Fibroblast of gingiva (primary cell): ENCODE measurements at places on chromosomes 4 and X.
A peak's percentile ranks its signal among the peaks of the same experiment; 100 is the strongest.

DNA sequence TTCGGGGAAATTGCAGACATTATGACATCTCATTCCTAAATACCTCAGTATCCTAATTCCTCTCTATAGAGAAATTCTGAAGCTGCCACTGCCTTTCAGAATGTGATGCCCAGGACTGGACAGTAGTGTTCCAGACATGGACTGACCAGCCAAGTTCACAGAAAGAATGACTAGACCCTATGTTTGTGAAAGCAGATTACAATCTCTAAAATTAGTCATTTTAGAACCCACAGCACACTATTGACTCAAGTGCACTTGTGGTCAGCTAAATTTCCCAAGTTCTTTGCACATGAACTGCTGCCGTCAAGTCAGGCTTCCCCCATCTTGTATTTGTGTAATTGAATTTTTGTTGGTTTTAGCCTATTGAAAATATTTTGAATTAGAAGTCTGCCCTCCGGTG, 81.0 kb upstream of the ESX1 start:
- DNase-seq = peak; percentile 49

DNA sequence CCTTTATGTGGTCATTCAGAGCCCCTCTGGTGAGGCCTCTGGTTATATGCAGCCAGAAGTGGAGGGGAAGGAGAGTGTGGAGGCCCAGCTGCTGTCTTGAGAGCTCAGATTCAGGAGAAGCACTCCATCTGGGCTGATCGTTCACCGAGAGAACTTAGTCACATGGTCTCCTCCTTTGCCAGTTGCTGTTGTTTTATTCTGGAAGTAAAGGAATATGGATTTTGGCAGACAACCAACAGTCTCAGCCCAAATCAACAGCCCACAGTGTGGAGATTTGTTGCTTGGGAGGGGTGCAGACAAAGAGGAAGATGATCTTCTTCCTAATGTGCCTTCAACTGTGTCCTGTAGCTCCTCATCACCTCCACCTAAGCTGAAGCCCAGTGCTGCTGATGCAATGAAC, 355.4 kb downstream of the ANK2 start:
- DNase-seq = no peak

GRCh38 chrX:41526925-41527324, 79.8 kb downstream of the NYX start:
- DNase-seq = no peak

- DNase-seq = no peak
Measured at GRCh38 chr4:140720387-140721304, 35.5 kb downstream of the TBC1D9 start.

GRCh38 chr4:72119946-72120345, 88.1 kb downstream of the NPFFR2 start:
- no peak for DNase-seq

GRCh38 chr4:88820698-88821415, 123.2 kb upstream of the NAP1L5 start:
- no peak for DNase-seq

GRCh38 chr4:95428291-95429070, 120.3 kb downstream of the UNC5C start:
- DNase-seq = no peak

- DNase-seq = peak; percentile 64
Measured at GRCh38 chr4:48223633-48224295, 45.9 kb downstream of the TEC start.

GRCh38 chr4:144347121-144347520, 206.6 kb upstream of the GYPA start:
- no peak for DNase-seq

DNA sequence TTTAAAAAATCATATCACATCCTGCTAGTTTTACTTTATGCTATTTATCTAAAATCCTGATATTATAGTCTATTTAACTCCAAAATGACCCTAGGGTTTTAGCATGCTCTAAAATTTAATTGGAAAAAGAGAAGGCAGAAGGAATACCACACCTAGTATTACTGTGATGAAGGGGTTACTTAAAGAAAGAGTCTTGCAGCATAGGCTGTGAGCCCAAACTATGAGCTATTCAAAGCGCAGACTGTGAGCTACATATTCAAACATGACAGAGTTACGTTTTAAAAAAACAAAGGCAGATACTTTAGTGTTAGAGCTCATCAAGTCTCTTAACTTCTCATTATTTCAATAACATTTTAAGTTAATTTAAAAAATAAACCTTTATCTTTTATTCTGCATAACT, 247.7 kb upstream of the ETNPPL start:
- DNase-seq = no peak

- no peak for DNase-seq
Measured at GRCh38 chrX:9611436-9612145, 146.7 kb downstream of the TBL1X start.

GRCh38 chrX:1486749-1487361, 34.1 kb upstream of the ASMTL start:
- DNase-seq = no peak

- no peak for DNase-seq
Measured at GRCh38 chr4:123744664-123745290, 348.2 kb downstream of the SPRY1 start.

- DNase-seq = peak; percentile 65
Measured at GRCh38 chr4:124640022-124640730, 72.4 kb downstream of the ANKRD50 start.

- no peak for DNase-seq
Measured at GRCh38 chr4:188400451-188400850, 261.2 kb downstream of the TRIML1 start.

GRCh38 chrX:153740631-153741222, 16.1 kb downstream of the ABCD1 start:
- DNase-seq = no peak

- no peak for DNase-seq
Measured at GRCh38 chrX:20712811-20713210, 446.1 kb upstream of the RPS6KA3 start.

DNA sequence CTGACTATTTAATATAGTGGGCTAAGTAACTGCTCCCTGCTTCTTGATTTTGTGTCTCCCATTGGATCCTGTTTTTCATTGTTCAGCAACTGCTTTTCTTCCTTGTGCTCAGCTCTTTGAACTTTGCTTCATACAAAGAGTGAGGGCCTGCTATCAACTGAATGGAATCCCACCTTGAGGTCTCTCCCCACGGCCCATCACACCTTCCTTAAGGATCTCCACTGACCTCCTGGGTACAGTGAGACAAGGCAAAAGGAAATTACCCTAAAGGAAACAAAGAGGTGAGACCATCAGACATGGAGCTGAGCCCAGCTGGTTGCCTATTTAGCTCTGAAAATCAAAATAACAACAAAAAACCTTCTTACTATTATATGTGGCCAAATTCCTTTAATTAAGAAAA, 91.3 kb upstream of the RPL34 start:
- DNase-seq = no peak

DNA sequence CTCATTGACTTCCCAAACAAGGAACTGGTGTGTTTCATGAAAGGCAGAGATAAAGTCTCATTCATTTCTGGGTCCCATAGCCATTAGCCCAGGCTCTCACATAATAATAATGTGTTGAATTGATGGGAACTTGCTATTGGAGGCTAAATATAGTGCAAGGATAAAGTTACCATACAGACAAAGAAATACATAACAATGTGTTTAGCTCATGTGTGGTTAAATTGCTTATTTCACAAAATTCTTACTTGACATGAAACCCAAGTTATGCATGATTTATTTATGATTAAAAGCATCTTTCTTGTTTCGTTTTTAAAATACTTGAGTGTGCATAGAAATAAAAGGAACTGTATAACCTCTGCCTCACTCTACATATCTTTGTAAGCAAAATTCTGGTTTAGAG, 37.3 kb upstream of the LPAR4 start:
- DNase-seq = peak; percentile 58

DNA sequence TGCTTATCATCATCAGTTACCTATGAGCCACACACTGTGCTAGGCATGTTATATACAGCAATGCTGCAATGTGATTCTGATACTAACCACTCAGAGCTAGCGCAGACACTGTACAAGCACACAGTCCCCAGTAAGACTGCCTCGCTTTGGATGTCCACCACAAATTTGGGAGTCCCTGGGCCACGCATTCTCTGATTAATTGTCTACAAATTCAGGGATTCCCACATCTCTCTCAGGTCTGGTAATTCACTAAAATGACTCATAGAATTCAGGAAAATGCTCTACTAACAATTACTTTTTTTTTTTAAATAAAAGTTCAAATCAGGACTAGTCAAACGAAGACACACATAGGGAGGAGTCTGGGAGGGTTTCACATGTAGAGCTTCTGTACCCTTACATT, 652.1 kb upstream of the AADAT start:
- no peak for DNase-seq

GRCh38 chr4:87982446-87983010, 7.0 kb downstream of the SPP1 start:
- DNase-seq = no peak

- no peak for DNase-seq
Measured at GRCh38 chrX:127405946-127406345, 586.4 kb downstream of the PRR32 start.

DNA sequence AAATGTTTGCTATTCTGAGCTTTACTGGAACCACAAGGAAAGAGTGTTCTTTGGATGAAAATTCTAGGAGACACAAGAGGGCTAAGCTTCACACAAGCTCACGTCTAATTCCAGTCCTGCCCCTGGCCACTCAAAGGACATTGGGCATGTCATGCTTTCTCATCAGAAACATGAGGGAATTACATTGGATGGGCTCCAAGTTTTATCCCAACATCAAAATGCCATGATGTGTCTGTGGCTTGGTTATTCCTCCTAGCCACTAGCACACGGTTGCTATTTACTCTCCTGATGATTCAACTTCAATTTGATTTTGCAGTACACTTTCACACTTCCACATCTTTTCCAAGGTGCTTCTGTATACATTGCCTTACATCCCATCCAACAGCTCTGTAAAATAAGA, 149.6 kb upstream of the FAM9B start:
- no peak for DNase-seq

- DNase-seq = no peak
Measured at GRCh38 chr4:18022572-18023050, 1.1 kb upstream of the LCORL start.

GRCh38 chr4:4876945-4877661, 17.6 kb downstream of the MSX1 start:
- no peak for DNase-seq
